ENCODE measurements at places on chromosomes 6 and 20.

- no peak for DNase-seq
Observed at GRCh38 chr6:15493437-15494168, 169.2 kb downstream of the DTNBP1 start.

- no peak for DNase-seq
Observed at GRCh38 chr20:50518270-50518721, 8.1 kb downstream of the PTPN1 start.

DNA sequence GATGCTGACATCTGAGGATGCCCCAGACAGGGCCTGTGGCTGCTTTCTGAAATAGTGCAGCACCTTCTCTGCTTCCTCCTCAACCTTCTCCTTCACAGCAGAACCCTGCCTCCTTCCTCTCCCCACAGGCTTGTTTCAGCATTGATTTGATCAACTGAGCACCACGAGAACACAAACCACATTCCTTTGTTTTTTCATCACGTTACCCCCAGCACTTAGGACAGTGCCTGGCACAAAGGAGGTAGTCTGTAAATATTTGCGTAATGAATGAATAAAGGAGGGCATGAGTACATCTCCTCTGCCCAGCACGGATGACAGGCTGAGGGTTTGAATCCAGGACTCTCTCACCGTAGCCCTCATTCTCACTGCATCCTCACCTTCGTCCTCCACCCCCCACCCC, 21.3 kb upstream of the WFDC2 start:
- no peak for DNase-seq

DNA sequence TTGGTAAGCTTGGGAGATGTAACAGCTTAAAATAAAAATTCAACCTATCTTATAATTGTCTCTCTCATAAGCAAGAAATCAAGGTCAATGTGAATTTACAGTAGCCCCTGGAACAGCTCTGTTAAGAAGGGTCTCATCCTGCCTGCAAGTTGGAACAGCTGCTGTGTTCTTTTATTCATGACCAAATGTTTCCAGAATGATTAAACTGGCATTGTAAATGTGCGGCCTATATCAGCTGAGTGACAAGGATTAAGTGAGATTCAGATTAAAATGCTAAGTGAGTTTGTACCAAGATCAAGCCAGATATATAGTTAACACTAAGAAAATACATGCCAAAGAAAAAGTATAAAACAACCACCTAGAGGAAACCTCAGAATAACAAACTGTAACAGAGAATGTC, 45.3 kb upstream of the NRSN1 start:
- no peak for DNase-seq

Data from stimulated activated CD8-positive, alpha-beta memory T cell treated with anti-CD3 and anti-CD28 coated beads, Interleukin-2, amount 100 ng/mL, for 1 hour (primary cell).